ENCODE measurements at places on chromosomes 6 and 20.

DNA sequence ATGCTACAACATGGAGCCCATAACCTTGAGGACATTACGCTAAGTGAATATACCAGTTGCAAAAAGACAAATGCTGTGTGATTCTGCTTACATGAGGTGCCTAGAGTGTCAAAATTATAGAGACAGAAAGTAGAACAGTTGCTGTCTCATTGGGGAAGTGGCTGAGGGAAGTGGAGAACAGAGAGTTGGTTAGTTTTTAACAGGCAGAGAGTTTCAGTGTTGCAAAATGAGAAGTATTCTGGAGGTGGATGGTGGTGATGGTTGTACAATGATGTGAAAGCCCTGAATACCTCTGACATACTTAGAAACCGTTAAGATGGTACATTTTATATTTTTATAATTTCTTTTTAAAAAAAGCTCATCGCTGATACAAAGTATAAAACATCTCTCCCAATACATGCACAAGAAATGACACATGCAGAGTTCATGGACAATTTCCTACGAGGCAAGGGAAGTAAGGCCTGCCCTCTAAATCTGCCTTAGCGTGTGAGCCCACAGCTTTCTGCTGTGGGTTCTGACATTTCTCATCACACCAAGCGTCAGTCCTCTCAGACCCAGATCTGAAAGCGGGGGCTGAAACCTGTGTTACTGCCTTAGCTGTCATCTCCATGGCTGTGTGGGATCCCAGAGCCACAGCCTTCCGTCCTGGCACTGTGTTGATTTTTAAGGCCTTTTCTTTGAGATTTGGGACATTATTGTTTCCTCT is 126.0 kb downstream of the RNASET2 start:
- peak; percentile 56 for DNase-seq

- DNase-seq = peak; percentile 54
Measured at GRCh38 chr6:89411145-89412070, 665 bp downstream of the RRAGD start.

GRCh38 chr6:29232725-29233124 is 62.0 kb downstream of the OR2J2 start:
- no peak for DNase-seq

DNA sequence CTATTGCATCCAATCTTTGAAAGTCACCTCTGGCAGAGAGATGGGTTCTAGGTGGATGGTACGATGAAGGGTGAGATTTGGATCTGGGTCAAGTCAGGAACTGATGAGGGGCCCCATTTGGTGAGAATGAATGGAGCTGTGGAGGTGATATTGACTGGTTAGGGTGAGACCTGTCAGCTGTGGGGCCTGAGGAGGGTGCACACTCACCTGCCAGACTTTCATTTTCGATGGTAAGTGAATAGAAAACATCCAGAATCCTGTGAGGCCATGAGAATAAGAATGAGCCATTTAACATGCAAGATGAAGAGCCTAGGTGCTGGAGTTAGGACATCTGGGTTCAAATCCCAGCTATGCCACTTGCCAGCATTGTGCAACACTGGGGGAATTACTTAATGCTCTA is 6.8 kb downstream of the SUN5 start:
- DNase-seq = no peak

- DNase-seq = no peak
Measured at GRCh38 chr20:52104546-52105441, 86.8 kb downstream of the ZFP64 start.

DNA sequence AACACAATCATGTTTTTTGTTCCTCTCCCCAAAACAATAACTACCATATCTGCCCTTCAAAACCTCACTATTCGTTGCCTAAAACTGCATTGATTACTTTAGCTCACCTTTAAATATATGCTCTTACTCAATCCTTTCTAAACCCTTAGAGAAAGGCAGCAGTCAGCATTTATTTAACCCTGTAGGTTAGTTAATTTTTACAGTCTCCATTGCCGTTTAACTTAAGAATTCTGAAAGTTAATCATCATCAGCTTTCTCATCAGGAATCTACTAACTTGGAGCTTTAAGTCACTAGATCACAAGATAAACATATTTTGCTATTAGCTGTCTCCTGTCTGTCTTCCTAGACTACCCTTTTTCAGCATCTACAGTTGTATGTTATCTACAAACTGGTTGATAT is 991.9 kb downstream of the EPHA7 start:
- DNase-seq = no peak

- no peak for DNase-seq
Measured at GRCh38 chr6:17015551-17016381, 86.1 kb upstream of the STMND1 start.

DNA sequence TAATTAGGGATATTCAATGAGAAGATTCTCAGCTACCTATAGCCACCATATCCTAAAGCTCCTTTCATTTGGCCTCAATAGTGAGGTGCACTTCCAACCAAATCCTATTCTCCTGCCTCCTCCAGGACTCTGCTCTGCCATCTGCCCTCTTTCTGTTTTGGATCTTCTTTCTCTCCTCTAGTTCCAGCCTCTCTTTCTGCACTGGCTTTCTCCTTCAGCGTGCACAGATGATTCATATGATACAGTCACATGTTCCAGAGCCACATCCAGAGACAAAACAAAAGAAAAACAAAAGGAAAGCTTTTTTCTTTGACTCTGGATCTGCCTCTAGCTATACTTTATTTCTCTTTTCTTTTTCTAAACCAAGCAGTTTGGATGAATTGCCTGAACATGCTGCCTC is 531.9 kb upstream of the MAN1A1 start:
- DNase-seq = no peak

GRCh38 chr6:29737707-29738630 is 14.7 kb downstream of the HLA-F start:
- peak; percentile 61 for DNase-seq

DNA sequence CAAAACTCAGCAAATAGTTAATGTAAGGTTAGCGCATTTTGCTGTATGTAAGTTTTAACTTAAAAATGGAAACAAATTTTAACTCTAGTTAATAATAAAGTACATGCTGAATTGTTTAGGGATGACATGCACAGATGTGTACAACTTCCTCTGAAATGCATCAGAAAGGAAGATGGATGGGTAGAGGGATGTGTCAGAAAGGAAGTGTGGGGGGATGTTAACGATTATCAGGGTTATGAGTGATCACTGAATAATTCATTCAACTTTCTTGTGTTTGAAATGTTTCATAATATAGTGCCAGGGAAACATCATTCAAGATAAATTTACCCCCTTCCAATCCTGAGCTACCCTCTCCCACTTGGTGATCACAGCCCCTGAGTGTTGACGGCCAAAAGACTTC is 87.6 kb downstream of the FOXA2 start:
- DNase-seq = no peak

DNA sequence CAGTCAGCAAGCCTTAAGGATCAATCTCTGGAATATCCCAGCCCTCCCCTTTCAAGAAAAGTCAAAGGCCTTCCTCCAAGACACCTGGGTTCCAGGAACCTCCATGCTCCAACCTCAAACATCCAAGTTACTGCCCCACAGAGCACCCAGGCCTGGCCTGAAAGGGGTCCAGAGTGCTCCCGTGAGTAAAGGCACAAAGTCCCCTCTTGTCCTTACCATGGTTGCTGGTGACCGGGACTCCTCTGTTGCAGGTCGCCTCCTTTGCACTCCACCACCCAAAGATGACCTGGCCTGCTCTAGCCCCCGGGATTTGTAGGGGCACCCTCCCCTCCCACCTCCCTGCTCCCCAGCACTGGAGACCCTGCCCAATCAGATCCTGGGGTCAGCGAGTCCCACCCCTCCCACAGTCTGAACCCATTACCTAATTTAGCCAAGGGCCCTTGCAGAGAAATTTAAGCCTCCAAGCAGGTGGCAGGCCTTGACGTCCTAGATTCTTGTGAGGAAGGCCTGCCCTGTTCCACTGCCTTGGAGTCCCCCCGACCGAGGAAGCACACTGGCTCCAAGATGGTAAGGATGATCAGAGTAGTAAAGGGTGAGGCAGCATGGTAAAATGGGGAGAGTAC is at the start of gene TNNC2:
Gene TNNC2 (minus strand): TSS at position 283 of the 623 bp plus-strand sequence. CDS start 64 bp downstream, at position 219.
- DNase-seq = no peak

GRCh38 chr6:71402096-71402495 is 113.5 kb downstream of the OGFRL1 start:
- no peak for DNase-seq

- DNase-seq = no peak
Measured at GRCh38 chr6:129033180-129033579, 150.2 kb downstream of the LAMA2 start.

DNA sequence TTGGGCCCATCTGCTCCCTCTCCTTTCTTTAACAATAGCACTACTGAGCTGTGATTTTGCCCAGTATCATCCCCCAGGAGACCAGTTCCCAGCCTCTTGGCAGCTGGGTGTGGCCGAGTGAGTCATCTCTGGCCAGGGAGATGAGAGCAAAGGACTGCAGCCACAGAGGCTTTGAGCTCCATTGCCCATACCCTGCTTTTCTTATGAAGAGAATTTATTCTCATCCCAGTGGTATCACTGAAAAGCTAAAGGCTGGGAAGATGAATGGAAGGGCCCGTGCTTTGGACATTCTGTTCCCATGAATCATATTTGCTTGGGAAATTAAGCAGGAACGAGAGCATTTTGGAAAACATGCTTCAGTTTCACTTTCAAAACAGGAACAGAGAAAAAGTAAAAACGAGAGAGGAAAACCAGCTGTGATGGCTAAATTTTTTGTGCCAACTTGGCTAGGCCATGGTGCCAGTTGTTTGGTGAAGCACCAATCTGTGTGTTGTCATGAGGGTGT is 14.9 kb downstream of the CST3 start:
- no peak for DNase-seq

DNA sequence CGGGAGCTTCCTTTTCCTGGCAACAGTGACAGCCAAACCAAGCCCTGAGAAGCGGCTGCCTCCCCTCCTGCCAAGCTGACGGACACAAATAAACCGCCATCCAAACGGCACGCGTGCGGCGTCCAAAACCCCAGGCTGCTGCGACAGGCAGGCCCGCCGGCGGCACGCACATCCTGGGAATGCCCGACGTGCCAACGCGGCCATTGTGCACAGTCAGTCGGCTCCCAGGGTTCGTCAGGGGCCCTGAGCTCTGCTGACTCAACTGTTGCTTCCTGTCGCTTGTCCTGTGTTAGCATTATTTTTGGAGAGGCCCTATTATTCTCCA is 6.8 kb downstream of the JAG1 start:
- DNase-seq = no peak
